Foreskin keratinocyte (primary cell): ENCODE measurements at places on chromosomes 3 and 15.

- peak; percentile 7 for DNase-seq
Measured at GRCh38 chr3:172808969-172809546, 58.5 kb downstream of the ECT2 start.

- no peak for DNase-seq
Measured at GRCh38 chr15:68770216-68770615, 50.5 kb downstream of the ANP32A start.

DNA sequence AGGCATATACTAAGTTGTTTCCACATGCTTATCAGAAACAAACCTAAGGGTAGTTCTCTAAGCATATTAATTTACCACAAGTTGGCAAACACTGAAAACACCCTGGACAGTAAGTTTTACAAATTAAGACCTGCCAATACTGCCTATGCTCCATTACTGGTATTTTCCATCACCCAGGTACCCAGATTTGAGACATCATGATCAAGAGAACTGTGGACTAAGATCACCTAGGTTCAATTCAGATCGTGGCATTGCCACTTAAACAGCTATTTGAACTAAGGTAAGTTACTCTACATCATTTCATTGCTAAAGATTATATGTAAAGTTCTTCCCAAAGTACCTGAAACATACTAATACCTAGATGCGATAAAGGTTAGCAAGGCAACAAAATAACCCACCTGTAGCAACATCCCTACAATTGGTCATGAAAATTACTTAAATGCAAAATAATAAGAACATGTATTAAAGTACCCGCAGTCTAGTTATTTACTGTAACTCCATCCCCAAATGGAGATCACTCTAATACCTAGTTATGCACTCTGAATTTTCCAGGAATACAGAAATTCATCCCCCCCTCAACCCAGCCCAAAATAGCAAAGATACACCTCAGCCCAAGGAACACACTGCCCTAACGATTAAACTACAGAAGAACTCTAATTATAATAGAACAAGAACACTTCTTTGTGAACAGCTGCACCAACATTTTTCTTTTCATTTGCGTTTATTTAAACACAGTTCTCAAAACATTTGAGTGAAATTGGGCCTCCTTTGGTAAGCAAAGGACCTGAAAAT lies 21.6 kb downstream of the TRA2B start:
- no peak for DNase-seq

GRCh38 chr3:149703466-149703865 lies 45.6 kb upstream of the WWTR1 start:
- DNase-seq: no peak

GRCh38 chr3:67016522-67017080 lies 18.5 kb downstream of the KBTBD8 start:
- DNase-seq: no peak

DNA sequence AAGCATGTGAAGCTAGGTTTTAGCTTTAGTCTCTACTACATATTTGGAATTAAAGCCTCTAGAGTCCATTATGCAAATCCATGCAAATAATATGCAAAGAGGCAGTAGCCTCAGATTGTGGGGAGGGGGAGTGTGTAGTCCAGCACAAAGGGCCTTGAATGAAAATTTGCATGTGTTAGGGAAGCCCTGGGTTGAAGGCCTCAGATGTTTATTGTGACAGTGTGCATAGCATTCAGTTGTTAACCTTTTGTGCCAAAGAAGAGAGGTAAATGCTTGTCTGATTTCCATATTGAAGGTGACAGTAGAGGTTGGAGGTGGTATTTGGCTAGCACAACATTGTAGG lies 24.5 kb upstream of the BFSP2 start:
- no peak for DNase-seq

GRCh38 chr3:36944012-36944640 lies 728 bp downstream of the TRANK1 start:
- no peak for DNase-seq

DNA sequence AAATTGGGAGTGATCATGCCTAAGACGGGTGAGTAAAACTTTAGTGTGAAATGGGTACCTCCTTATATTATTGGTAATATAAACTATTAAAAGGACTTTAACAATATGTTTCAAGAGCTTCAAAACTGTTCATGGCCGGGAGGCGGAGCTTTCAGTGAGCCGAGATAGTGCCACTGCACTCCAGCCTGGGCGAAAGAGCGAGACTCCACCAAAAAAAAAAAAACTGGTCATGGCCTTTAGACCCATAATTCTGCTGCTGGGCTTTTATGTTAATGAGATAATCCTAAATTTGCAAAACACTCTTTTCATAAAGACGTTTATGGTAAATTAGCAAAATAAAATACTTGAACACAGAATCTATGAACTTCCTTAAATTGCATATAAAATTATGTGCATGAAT lies 22.8 kb downstream of the TRPC1 start:
- no peak for DNase-seq

DNA sequence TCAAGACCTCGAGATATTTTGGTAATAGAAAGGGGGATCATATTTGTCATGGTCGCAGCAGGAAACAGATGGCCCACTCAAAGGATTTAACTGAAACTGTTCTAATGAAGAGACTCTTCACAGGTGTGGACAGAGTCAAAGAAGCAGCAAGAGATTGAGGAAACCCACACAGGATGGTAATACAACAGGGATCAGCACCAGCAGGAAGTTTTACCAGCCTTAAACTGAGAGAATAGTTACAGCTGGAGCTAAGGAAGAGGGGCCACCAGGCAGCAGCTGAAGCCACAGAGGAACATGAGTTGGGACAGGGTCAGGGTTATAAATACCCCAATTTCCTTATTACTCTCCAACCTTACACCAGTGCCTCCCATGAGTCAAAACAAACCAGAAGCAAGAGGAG lies 131.8 kb upstream of the UBE2E2 start:
- DNase-seq: no peak

- no peak for DNase-seq
Measured at GRCh38 chr3:194632226-194632808, 902 bp downstream of the TMEM44 start.
